ENCODE measurements at places on chromosomes 2 and 18.

- DNase-seq: no peak
Observed at GRCh38 chr2:240689975-240690374, 1.7 kb upstream of the AQP12A start.

GRCh38 chr2:214536625-214537024 lies 125.8 kb downstream of the VWC2L start:
- DNase-seq: no peak

DNA sequence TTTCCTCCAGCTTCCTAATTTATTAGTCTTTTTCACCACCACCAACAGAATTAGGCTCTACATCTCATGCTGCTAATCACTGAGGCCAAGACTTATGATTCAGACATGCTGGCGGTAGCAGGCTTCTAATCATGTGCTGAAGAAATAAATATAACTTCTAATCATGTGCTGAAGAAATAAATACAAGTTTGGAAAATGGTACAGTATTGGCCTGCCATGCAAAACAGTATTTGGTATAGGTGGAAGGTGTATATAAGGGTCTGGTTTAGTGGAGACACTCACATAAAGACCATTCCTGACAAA lies 240.7 kb downstream of the TGIF1 start:
- no peak for DNase-seq

DNA sequence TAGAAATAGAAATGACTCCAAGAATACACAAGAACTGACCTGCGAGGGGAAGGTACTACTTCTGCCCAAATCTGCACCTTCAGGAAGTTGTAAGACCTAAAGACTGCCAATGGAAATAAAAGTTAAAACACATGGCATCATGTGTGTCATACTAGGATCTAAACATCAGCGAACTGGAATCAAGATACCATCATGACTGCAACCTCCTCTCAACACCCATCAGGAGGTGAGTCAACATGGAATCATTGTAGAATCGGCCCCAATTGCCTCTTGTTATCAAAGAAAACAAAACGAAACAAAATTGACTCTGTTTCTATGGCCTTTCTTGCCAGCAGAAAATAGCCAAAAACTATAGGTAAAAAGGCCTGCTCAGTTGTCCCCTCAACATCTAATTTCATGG lies 15.1 kb downstream of the RDH14 start:
- no peak for DNase-seq

DNA sequence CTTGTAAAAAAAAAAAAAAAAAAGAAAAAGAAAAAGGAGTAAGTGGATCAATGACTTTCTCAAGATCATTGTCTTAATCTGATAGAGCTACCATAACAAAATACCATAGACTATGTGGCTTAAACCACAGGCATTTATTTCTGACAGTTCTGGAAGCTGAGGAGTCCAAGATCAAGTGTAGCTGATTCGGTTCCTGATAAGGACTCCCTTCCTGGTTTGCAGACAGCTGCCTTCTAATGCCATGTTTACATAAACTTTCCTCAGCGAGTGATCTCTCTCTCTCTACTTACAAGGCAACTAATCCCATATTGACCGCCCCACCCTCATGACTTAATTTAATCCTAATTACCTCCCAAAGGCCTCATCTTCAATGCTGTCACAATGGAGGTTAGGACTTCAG lies 36.5 kb upstream of the SIX2 start:
- no peak for DNase-seq

- no peak for DNase-seq
Observed at GRCh38 chr2:45009928-45010701, 863 bp upstream of the SIX2 start.

DNA sequence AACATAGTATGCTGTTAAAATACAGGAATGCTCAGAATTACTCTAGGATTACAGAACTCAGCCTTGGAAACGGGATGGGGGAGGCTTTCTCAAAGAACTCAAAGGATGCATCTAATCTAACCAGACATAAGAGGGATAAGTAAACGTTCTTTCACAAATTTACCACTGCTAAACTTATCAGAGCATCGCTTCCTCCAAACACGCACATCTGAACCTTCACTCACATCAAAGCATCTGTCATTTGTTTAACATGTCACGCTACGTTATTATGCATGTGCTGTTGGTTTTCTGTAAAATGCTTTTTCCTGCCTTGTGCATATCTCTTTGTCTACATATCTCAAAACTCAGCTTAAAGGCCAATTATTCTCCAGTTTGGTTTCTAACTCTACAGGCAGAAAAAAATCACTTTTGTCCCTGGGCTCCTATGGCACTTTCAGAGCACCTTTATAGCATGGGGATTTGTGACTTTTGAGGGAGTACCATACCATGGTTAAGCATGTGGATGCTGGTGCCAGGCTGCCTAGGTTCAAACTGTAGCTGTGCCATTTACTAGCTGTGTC lies 106.7 kb upstream of the FSHR start:
- DNase-seq: no peak

GRCh38 chr2:16637304-16637703 lies 28.3 kb downstream of the CYRIA start:
- no peak for DNase-seq

GRCh38 chr2:223890721-223891120 lies 53.3 kb upstream of the AP1S3 start:
- DNase-seq: no peak

DNA sequence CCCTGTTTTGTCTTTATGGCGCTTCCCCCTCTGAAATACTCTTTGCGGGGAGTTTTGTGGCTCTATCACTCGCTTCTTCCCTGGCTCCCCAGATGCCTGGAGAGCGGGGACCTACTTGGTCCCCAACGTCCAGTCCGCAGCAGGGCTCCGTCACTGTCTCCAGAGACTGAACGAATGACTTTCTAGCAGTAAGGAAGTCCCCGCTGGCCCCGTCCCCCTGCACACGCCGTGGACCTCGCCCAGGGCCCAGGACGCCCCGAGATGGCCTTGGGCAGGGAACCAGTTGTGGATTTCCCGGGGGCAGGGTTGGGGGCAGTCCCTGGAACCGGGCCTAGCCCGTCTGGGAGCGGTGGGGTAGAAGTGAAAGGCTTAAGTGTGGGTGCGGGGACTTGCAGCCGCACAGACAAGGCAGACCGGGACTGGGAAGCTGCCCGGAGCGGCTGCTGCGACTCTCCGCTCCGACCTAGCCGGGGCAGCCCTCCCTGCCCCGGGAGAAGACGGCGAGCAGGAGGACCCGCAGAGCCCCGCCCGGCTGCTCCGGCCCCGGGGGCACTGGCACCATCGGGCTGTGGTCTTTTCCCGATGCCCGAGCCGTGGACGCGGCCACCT lies 821 bp upstream of the EPHA4 start:
- DNase-seq: no peak

DNA sequence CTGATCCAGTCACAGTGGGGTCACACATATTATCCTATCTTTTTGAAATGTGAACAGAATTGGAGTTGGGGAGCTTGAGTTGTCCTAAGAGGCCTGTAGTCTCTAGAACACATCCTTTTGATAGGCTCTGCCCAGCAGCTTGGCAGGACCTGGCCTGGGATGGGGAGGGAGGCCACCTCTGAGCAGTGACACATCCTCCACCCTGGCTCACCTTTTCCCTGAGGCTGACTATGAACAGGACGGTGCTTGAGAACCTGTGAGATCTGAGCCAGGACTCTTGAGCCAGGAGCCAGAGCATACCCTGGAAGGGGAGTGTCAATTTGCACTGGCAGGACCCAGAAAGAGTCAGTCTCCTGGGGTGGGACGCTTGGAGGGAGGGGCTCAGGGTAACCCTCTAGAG lies 17.7 kb upstream of the ATP6V1B1 start:
- no peak for DNase-seq

- DNase-seq: no peak
Observed at GRCh38 chr2:32553829-32554432, 73.9 kb upstream of the TTC27 start.

GRCh38 chr2:111028720-111029119 lies 92.0 kb upstream of the BCL2L11 start:
- no peak for DNase-seq

- DNase-seq: no peak
Observed at GRCh38 chr2:101781791-101782426, 84.4 kb downstream of the MAP4K4 start.

DNA sequence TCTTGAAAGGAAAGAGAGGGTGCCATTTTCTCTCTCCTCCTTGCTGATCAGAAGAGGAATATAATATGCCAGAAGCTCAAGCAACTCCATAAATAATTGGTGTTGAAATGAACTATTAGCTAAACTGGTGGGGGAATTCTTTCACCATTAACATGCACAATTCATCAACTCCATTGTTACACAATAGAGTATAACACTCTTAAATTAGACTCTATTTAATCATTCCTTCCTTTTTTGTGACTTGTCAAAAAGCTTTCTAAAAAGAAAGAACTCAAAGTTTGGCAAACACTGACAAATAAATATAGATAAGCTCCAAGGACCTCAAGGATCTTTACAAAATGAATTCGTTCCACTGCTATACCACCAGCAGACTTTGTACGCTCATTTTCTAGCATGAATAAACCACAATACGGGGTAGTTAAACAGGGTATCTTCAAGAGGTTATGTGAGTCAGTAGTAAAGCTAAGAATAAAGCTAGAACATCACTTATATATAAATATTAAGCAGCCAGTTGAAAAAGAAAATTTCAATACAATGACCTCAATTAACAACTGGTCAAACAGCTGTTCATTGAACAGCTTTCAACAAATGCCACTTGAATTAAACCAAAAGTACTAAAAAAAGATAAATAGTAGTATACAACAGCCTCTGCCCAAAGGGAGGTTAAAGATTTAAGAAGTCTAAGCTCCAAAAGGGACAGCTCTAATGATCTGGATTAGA lies 6.4 kb downstream of the TRAK2 start:
- DNase-seq: no peak

DNA sequence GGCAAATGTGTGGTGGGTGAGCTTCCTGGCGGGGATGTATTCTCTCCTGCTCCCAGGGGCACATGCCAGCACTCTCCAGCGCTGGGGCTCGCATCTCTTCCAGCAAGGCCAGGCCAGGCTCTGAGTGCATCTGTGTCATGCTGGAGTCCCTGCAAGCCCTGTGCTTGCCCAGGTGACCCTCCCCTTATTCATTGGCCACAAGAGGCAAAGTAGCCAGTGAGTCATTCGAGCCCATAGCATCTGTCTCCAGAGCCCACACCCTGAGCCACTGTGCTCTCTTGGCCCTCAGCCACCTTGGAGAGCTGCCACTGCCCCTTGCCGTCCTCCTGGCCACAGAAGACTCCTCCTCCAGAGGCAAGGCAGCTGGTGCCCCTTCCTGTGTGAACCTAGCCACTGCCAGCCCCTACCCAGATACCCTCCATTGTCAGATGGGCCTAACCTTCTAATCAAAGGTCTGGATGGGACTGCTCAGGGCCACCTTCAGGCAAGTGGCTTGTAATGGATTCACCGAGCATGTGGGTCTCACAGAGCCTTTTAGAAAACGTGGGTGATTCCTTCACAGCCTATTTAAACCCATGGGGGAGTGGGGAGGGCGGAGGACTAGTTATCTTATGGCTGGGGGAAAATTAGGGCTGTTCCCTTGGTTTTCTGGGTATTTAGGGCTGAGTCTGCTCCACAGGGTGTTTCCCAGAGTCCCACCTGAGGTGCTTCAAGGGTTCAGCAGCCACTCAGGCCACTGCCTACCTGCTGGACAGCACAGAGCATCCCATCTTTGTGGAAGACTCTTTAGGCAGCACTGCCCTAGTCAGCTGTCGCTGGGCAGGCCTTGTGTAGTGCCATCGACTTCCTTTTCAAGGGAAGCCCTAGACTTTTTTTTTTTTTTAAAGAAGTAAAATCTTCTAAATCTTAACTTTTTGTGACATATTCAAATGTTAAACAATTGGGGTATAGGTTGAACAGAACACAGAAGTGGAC lies 137.4 kb downstream of the ACOXL start:
- DNase-seq: no peak

- peak; percentile 9 for DNase-seq
Observed at GRCh38 chr18:46156124-46156745, 52.0 kb downstream of the HAUS1 start.

All from activated CD4-positive, alpha-beta T cell treated with anti-CD3 and anti-CD28 coated beads, Interleukin-2, amount 50 U/mL, for 4 hours (primary cell).